Activated naive CD4-positive, alpha-beta T cell treated with anti-CD3 and anti-CD28 coated beads for 36 hours (primary cell): ENCODE measurements at places on chromosomes 6 and 20.

DNA sequence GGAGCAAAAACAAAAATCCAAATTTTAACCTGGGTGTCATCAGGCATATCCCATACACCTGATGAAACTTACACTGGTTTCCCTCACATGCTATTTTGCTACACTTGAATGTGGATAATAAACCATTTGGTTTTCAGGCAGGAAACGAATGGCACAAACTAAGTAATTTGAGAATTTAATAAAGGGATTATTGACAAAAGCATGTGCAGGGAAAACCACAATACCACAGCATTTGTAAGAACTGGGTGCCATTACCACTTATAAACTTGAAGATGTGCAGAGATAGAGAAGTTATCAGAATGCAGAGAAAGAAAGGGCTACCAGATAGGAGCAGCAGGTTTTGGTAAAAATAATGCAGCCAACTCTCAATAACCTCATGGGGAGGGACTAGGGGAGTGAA lies 151.2 kb downstream of the RFX6 start:
- DNase-seq, result no peak
- H3K4me1 ChIP-seq, result no peaks in the 10 kb centered on the region
- no peaks in the 10 kb centered on the region for H3K27me3 ChIP-seq
- H3K4me3 ChIP-seq, result no peak overlapping the region
- no peak overlapping the region for H3K27ac ChIP-seq

GRCh38 chr20:61937146-61937962 lies 128.3 kb downstream of the TAF4 start:
- peaks cover 3% of the 10 kb centered on the region for H3K27me3 ChIP-seq
- H3K4me3 ChIP-seq, result no peak overlapping the region
- no peaks in the 10 kb centered on the region for H3K36me3 ChIP-seq
- no peak overlapping the region for H3K27ac ChIP-seq
- DNase-seq, result no peak

DNA sequence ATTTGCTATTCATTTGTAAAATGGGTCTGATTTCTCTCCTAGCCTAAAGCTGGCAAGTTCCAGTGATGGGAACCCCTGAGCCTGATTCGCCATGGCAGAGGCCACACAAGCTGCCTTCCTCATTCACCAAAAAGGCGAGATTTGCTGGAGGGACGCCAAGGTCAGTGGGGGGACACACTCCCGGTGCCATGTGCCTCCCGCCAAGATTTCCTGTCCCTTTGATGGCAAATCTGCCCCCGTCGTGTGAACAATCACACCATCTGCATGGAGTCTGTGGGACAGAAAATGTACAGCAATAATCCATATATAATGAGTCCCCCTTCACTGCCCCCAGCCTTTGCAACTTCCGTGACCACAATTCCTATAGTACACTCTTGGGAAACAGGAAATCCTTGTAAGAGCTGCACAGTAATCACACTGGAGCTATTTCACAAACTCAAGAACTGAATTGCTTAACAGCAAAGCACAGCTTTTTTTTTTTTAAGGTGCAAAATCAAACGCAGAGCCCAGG lies 15.7 kb upstream of the IGF2R start:
- no peaks in the 10 kb centered on the region for H3K36me3 ChIP-seq
- H3K4me3 ChIP-seq, result no peak overlapping the region
- DNase-seq, result no peak
- peaks cover 4% of the 10 kb centered on the region for H3K27me3 ChIP-seq

DNA sequence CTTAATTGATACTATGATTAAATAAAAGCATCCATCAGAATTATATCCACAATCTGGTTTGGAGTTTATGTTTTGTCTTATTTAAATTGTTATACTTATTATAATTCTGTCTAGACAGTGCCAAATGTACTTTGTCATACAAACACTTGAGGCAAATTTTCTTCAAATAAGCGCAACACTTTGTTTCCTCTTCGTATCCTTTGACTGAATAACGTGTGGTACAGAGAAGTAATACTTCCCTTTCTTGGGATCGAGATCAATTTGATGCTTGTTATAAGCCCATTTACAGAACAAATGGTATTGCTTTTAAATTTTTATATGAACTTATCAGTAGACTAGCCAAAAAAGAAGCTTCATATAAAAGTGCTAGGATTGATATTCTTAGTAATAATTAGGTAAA lies 111.0 kb downstream of the ATG5 start:
- H3K27me3 ChIP-seq, result no peaks in the 10 kb centered on the region
- no peak overlapping the region for H3K4me3 ChIP-seq
- peaks cover 8% of the 10 kb centered on the region for H3K36me3 ChIP-seq
- peaks cover 6% of the 10 kb centered on the region for H3K4me1 ChIP-seq

GRCh38 chr6:29827579-29828470 lies at the start of gene HLA-G:
HLA-G (plus strand) TSS chr6:29827825; CDS start chr6:29827845, 20 bp downstream.
- no peak for DNase-seq
- H3K27me3 ChIP-seq, result peaks cover 50% of the 10 kb centered on the region
- H3K4me1 ChIP-seq, result peaks cover 16% of the 10 kb centered on the region
- H3K4me3 ChIP-seq, result peak within 1 kb of the TSS; percentile 45

- H3K27me3 ChIP-seq, result no peaks in the 10 kb centered on the region
- H3K27ac ChIP-seq, result peak overlapping the region; percentile 100
- peak overlapping the region; percentile 93 for H3K4me3 ChIP-seq
- peaks cover 16% of the 10 kb centered on the region for H3K36me3 ChIP-seq
- DNase-seq, result no peak
These were observed 3.3 kb downstream of the CEBPB start for GRCh38 chr20:50193836-50194421.

DNA sequence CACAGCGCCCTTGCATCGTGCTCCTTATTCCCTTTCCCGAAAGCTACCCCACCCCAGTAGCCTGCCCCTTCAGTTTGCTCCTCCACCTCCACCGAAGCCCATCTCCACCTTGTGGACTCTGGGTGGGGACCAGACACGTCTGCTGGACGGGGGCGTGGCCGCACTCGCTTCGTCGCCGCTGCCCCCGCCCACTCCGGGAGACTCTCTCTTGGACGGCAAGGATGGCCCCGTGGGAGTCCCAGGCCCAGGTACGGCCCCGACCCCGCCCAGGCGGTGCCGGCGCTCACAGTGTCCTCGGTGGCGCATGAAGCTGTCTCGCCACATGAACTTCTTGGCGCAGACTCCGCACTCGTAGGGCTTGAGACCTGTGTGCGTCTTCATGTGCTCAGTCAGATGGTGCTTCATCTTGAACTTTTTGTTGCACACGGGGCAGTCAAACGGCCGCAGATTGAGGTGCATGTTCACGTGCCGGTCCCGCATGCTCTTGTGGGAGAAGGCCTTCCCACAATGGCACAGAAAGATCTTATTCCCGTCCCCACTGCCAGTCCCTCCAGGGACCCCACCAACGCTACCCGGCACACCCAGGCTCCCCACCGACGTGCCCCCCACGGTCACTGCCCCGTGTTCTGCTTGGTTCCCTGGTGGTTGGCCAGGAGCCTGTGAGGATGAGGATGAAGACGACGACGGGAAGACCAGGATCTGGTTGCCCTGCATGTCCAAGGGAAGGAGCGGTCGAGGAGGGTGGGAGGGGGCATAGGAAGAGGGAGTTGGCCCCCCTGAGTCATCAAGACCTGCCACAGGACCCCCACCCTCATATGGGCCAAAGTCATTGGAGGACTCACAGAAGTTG lies 1.3 kb upstream of the TAPBP start:
- no peak for DNase-seq
- peaks cover 41% of the 10 kb centered on the region for H3K36me3 ChIP-seq
- H3K4me3 ChIP-seq, result peak overlapping the region; percentile 99
- H3K27ac ChIP-seq, result peak overlapping the region; percentile 99
- no peaks in the 10 kb centered on the region for H3K27me3 ChIP-seq

DNA sequence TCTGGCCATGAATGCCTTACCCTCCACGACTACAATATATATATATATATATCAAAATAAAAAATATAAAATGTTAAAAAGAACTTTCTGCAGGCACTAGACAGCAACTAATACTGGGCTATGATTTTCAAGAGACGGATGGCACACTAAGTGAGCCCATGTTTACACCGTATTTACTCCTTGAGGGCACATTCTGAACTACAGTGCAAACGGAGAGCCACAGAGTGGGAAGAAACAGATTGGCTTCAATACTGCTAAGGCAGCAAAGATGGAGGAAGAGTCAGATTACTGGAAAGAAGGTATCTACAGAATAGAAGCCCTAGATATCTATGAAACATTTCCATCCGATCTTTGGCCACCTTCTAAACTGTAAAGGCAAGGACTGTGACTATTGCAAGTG lies 330.3 kb downstream of the HTR1B start:
- DNase-seq, result no peak
- no peaks in the 10 kb centered on the region for H3K36me3 ChIP-seq
- no peak overlapping the region for H3K27ac ChIP-seq
- no peaks in the 10 kb centered on the region for H3K4me1 ChIP-seq
- no peaks in the 10 kb centered on the region for H3K27me3 ChIP-seq
